ENCODE measurements at places on chromosomes 4 and X.
A peak's percentile ranks its signal among the peaks of the same experiment; 100 is the strongest.

GRCh38 chrX:99095965-99096635 lies 1314.0 kb downstream of the PCDH19 start:
- no peak for DNase-seq

DNA sequence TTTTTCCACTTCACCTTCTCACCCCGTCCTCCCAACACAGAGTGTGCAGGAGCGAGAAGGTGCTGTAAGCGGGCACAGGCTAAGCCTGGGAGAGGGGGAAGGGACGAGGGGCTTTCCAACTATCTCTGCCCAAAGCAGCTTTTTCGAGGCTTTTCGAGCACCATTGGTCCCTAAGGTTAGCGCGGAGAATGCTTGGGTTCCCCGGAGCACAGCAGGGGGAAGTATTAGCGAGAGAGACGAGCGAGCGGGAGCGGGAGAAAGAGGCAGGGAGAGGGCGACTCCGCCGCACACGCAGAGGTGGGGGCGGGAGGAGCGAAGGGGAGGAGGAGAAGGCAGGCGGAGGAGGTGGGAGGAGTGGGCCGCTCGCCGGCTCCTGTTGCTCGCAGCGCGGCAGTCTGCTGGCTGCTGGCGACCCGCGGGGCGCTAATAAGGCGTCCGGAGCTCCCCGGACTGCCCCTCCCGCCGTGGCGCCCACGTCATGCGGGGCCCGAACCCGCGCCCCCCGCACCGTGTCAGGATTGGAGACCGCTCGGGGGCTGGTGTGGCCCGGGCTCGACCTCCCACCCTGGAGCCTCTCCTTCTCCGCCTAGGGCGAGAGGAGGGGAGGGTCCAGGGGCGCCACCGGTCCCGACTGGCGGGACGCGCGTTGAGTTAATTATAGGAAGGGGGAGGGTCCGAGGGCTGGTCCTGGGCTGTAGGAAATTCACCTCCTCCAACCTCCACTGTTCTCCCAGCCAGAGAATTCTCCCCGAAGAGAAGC lies at the start of gene ADAMTS3:
ADAMTS3 (minus strand) TSS at position 263 of the 760 bp plus-strand sequence. CDS start 459 bp downstream, outside the sequence.
- DNase-seq = peak; percentile 88

DNA sequence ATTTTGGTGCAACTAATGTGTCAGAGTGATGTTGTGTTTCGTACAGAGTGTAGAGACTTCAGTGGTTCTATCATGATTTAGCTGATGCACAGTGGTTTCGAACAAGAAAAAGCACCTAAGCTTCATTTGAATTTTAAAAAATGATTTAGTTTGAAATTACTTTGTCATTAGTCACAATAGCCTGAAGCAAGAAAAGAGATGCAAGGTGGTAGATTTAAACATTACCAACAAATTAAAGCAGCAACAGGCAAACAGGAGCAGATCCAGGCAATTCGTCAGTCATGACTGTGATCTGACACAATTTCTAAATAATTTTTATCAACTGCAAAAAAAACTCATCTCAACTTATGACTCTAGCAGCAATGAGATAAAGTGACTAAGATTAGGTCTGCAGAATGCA lies 24.6 kb upstream of the COX7B2 start:
- no peak for DNase-seq

GRCh38 chr4:146486565-146486964 lies 35.2 kb downstream of the SLC10A7 start:
- no peak for DNase-seq

- DNase-seq = no peak
Measured at GRCh38 chr4:3240936-3241522, 7.9 kb upstream of the MSANTD1 start.

DNA sequence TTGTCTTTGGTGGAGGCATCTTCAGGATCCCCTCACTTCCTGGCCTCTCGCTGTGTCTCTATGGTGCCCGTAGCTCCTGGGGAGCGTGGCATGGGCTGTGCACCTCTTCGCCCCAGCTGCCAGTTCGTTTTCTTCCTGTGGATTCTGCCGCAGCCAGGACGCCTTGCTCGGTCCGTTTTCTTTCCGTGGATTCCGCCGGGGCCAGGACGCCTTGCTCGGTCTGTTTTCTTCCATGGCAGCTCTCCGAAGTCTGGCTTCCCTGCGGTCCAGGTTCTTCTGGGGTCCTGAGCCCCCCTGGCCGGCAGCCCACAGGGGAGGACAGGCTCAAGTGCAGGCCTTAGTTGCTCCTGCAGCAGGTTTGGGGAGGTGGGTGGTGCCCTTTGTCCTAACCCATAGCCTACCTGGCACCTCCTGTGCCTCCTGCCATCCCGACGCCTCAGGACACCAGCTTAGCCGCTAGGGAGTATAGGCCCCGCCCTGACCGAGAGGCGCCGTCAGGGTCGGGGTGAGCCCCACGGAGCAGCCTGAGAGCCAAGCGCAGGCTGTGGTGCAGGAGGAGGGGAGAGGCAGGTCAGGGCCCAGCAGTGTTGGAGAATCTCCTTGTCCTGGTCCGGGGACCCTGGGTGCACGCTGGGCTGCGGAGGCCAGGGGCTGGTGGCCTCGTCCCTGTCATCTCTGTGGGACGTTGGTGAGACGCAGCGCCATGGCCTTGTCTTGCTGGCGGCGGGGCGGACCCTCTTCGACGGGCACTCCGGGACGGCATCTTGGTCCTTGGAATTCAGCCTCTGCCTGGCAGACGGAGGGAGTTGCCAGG lies 27.1 kb downstream of the UVSSA start:
- DNase-seq = peak; percentile 9

GRCh38 chr4:122015203-122015602 lies 63.3 kb upstream of the TRPC3 start:
- no peak for DNase-seq

DNA sequence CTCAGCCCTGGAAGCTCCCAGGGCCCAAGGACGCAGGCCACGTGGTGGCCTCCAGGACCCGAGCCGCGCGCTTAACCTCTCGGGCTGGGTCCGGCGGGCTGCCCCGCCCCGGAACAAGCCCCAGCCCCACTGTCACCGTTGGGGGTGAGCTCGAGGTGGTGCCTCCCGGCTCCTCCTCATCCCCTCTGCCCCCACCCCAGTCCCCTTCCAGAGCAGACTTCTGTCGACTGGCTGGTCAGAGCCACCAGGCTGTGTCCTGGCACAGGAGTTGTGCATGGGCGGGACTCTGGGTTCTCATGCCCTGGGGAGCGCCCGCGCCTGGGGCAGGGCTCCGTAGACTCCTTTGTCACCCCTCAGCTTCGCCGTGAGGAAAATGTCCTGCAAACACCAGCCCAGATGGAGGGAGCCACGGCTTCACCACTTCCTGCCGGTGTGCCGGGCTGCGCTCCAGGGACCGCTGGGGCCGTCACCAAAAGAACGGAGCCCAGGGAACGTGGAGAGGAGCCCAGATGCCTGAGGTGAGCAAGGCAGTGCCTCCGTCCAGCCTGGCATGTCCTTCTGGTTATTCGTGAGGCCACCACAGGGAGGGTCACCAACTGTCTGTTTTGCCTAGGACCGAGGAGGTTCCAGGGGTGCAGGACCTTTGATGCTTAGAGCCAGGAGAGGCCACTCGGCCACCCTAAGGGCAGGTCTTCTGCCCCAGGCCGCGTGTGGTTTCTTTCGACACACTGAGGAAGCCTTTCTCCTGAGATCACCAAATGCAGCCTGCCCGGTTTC lies 7.1 kb upstream of the RGS12 start:
- DNase-seq = peak; percentile 70

GRCh38 chrX:39883666-39884065 lies 214.1 kb downstream of the BCOR start:
- no peak for DNase-seq

GRCh38 chr4:125519371-125520146 lies 204.8 kb downstream of the FAT4 start:
- no peak for DNase-seq

- no peak for DNase-seq
Measured at GRCh38 chr4:24145591-24145990, 255.7 kb upstream of the PPARGC1A start.

DNA sequence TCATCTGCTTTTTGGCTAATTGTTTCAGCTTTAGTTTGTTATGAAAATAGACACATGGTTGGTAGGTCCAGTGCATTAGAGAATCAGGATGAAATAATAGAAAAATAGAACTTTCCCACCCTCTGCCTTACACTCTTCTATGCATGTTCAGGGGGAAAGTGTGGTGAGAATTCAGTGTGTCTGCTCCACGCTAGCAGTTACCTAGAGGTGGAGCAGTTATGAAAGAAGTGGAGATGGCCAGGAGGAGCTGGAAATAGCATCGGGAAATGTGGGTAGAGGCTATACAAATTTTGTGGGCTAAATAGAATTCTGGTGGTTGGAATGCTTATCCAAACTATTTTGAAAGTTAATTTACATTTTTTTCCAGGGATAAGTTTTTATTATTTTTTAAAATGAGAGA lies 91.4 kb upstream of the MAD2L1 start:
- DNase-seq = peak; percentile 20
